Kidney tubule cell (primary cell): ENCODE measurements at places on chromosomes 2 and 18.
A peak's percentile ranks its signal among the peaks of the same experiment; 100 is the strongest.

GRCh38 chr2:165369131-165369897 is 100.2 kb upstream of the CSRNP3 start:
- DNase-seq: no peak

- no peak for DNase-seq
Observed at GRCh38 chr2:1600191-1601066, 143.9 kb downstream of the PXDN start.

DNA sequence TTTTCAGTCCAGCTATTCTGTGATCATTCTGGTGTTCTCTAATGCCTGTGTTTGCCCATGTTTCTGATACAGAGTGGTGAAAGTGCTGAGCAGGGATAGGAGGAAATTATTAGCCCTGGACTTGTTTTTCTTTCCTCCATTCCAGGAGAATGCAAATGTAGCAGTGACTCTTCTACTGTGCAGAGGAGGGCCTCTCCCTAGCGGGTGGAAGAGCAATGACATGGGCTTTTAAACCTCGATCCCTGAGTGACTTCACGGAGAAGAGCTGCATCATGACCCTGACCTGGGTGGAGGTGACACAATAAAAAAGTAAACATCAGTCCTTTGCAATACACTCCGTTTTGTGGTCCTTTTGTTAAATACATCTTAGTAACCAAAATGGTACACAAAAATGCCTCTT is 68.0 kb upstream of the NETO1 start:
- peak; percentile 1 for DNase-seq

DNA sequence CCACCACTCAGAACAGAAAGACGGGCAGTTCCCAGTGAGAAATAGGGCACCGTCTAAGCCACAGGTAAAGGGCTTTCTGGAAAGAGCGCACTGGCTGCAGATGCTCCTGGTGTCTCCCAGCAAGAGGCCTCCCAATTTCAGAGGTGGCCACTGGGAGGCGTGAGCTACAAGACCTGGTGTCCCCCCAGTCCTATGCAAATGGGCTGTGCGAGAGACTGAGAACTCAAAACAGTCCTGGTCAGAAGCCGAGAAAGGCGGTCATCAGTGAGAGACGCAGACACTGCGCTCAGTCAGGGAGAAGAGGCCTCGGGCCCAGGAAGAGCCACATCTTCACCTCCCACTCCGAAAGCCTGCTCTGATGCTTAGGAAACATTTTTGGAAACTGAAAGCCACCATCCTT is 179.5 kb downstream of the EIPR1 start:
- DNase-seq: no peak

DNA sequence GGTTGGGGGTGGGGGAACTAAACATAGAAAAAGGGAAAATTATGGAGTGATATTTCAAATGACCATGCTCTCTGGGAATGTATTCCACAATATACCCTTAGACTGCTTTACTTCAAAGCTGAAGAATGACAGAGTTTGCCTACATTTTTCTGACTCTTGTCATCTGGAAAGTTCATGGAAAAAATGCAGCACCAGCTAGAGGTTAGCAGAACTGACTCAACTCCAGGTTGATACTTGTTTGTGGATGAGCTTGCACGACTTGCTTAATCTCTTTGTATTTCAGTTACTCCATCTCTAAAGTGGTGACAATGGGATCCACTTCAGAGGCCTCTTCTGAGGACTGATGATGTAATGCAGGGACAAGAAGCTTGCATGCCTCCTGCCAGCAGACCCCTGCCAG is 824.0 kb upstream of the ID2 start:
- DNase-seq: peak; percentile 31

DNA sequence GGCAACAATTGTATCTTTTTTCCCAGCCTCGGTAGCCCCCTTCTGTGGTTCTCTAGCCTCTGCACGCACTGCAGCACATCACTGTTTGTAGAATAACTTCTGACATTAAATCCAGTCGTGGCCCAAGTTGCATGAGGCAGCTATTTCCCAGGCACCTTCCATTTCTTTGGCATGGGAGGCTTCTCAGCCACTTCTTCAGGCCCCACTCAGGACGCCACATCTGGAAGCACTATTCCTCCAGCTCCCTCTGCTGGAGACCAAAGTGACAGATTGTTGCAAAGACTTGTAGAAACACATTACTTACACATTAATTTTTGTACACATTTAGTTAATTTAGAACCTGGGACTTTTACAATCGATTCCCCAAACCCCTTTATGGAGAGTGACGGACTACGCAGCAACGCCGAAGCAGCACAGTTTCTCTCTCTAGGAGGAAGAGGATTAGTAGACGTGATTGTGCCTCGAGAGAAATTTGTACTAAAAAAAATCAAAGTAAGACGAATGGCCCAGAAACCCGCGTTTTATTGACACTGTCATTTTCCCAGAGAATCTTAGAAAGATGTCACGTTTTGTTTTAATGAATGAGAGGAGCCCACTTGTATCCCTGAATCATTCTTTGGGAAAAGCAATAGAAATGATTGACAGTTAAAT is 57.8 kb upstream of the RGPD5 start:
- peak; percentile 65 for DNase-seq

- DNase-seq: no peak
Observed at GRCh38 chr2:23617167-23617810, 232.3 kb downstream of the KLHL29 start.

- DNase-seq: no peak
Observed at GRCh38 chr18:24499814-24500213, 39.4 kb downstream of the HRH4 start.

DNA sequence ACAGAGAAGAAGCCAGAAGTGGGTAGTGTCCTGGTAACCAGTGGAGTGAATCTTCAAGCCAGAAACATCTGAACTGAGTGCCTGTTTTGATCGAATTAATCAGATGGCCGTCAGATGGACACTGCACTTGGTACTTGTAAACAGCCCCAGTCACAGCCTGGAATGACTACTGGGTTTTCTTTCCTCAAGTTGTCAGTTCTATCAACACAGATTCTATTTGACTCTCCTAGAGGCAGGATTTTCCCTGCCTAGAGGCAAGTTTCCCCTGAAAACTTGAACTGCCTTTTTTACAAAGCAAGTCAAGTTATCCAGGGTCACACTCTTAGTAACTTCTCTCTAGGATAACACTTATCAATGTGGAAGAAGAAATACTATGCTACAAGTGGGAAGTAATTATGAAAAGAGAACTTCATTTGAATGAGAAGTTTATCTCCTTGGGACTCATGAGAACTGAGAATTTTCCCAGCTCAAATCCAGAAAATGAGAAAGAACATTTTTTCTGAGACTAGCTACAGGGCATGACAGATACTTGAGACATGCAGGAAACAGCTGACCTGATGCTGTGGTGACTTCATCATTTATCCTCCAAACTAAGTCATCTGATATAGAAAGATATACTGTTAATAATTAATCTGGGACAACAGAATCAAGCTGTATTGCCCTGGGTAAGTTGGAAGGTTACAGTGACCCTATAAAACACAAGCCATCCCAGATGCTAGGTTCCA is 36.0 kb downstream of the SULT1C2 start:
- DNase-seq: peak; percentile 93

DNA sequence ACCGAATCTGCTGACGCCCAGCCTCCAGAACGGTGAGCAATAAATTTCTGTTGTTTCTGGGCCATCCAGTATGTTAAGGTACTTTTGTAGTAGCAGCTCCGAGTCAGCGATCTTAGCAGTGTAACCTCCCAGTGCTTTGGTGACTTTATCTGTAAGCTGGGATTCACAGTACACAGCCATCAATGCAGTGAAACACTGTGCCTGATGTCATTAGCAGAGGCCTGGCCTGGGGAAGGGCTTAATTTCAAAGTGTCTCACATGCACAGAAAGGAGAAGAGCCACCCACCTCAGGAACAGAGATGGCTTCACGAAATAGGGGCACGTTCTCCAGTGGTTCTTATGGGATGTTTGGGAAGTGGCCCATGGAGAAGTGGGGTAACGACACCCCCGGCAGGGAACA is 281.2 kb downstream of the PHLPP1 start:
- no peak for DNase-seq

DNA sequence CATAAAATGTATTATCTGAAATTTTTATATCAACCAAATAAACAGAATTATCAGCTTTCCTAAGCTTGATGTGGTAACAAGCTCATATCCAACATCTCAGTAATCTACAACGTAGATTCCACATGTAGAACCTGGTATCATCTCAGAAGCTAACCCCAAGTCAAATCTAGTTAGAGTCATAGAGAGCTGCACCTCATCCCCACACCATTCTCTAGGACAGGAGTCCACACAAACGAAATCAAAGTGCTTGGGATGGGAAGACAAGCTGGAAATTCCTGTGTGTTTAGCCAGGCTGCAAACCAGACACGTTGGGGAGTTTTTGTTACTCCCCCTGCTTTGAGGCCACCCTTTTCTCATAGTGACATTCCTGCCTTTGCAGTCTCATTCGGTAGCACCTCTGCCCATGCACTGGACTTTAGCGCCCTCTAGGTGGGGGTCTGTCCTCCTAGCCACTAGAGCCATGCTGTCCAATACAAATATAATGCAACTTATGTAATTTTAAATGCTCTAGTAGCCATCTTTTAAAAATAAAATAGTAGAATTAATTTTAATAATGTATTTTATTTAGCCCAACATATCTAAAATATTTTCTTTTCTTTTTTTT is 28.1 kb upstream of the SATB2 start:
- peak; percentile 64 for DNase-seq

GRCh38 chr2:160222546-160223283 is 22.6 kb upstream of the ITGB6 start:
- DNase-seq: peak; percentile 16

DNA sequence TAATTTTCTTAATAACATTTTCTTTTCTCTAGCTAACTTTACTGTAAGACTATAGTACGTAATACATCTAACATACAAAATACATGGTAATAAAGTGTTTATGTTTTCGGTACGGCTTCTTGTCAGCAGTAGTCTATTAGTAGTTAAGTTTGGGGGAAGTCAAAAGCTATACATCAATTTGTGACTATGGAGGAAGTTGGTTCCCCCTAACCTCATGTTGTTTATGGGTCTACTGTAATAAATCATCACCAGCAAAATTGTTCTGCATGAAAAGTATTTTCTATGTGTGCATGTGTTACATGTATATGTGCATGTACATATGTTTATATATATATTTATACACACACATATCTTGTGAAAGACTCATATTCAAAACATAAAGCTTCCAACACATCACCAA is 303.0 kb downstream of the TRIB2 start:
- no peak for DNase-seq

DNA sequence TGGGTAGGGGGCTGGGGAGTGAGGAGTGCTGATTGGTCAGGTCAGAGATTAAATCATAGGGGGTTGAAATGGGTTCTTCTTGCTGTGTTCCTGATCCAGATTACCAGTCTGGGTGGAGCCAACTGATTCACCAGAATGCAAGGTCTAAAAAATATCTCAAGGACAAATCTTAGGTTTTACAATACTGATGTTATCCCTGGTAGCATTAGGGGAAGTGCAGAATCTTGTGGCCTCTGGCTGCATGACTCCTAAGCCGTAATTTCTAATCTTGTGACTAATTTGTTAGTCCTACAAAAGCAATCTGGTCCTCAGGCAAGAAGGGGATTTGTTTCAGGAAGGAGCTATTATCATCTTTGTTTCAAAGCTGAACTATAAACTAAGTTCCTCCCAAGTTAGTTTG is 289.2 kb upstream of the KYNU start:
- DNase-seq: no peak

- DNase-seq: peak; percentile 15
Observed at GRCh38 chr18:56028514-56028913, 440.5 kb upstream of the TCF4 start.

- DNase-seq: peak; percentile 62
Observed at GRCh38 chr2:36507408-36507812, 90.6 kb downstream of the FEZ2 start.
